GM12864 (cell line): ENCODE measurements at places on chromosomes 2 and 18.

GRCh38 chr18:61132031-61132430, 201.2 kb upstream of the CDH20 start:
- DNase-seq, result no peak

GRCh38 chr2:12731701-12732280, 15.1 kb downstream of the TRIB2 start:
- DNase-seq, result no peak

DNA sequence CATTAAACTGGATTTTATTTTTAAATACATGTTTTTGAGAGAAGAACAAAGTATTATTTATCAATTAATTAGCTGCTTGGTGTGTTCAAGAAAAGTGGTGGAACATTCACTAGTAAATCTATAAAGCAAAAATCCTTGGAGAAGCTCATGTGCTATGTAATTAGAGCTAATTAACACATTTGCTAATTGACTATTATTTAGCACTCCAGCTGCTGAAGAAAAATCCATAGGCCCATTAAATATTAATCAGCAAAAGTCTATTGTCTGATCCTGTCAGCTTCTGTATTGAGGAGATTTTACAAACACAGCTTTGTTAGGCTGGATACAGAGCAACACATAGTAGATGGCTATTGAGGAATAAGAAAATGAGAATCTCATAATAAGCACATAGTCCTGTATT, 336.1 kb downstream of the RBM43 start:
- no peak for DNase-seq

DNA sequence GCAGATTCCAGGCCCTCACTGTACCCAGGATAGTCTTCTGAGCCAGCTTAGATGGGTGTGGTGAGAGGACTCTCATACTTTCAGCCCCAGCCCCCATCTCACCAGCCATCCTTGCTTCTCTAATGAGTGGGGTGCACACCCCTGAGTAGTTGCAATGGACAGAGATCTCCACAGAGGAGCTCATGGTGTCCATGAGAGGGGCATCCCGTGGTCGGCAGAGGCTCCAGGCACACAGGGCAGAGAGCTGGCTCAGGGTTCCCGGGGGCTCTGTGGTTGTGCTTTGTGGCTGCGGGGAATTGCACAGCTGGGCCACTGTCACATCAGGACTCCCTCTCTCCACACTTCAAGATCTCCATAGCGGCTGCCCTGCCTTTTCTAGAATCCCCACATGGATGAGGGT, 226.0 kb upstream of the PXDN start:
- no peak for DNase-seq

DNA sequence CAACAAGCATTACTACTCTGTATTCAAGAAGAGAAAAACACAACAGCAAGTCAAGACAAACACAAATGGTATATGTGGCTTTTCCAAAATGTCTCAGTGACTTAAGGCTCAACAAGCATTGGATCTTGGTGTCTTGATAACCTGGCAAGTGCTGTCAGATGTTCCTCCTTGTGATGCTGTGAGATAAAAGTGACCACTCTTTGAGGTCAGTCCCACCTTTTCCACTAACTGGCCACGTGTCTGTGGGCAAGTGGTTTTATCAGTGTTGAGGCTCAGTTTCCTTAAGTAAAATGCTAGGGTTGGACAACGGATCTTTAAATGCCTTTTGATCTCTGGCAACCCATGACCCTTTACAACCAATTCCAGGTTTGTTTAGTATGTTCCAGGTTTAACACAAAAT, 98.7 kb downstream of the BCL2 start:
- no peak for DNase-seq

GRCh38 chr2:32436150-32436549, 79.3 kb downstream of the BIRC6 start:
- DNase-seq, result no peak

DNA sequence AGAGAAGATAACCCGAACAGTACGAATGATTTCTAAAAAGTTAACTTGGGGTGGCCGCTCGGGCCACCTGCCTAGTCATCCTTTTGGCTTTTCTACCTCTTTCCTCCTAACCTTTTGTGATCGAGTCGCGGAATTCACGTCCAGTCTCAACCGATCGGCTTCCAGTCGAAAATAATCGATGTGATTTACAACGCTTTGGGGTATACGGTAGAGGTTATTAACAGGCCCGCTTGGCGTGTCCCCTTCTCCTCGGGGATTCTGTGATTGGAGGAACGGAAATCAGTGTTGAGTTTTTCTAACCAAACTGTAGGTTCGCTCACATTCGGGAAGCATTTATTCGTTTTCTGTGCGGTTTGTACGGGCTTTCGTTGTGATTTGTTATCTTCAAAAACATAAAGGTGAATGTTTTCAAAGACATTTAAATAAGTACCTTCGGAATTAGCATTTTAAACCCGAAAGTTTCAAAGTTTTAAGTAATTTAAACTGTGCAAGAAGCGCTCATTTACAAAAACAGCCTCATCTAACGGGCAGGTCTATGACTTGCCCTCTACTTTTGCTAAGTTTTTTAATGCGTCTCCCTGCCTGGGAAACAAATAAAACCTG, 588 bp upstream of the FOXI3 start:
- no peak for DNase-seq
